ENCODE measurements at places on chromosomes 7 and 10.

DNA sequence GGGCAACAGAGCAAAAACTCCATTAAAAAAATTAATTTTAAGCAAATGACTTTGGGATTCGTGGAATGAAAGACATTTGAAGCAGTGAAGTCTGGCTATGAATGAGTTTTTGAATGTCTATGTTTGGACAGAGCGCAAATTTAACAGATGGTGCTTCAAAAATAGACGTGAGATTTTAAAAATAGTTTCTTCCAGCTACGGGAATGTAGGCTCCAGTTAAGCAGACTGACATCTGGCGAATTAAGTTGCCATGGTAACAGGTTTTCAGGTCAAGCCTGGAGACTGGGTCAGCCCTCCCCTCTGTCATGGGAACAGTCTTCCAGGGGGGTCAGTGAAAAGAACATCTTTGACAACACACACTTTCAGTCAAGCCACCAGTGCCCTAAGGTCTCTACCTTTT is 62.0 kb downstream of the MYOF start:
- DNase-seq, result no peak

GRCh38 chr7:83143107-83143506 is 19.6 kb downstream of the PCLO start:
- DNase-seq, result no peak

DNA sequence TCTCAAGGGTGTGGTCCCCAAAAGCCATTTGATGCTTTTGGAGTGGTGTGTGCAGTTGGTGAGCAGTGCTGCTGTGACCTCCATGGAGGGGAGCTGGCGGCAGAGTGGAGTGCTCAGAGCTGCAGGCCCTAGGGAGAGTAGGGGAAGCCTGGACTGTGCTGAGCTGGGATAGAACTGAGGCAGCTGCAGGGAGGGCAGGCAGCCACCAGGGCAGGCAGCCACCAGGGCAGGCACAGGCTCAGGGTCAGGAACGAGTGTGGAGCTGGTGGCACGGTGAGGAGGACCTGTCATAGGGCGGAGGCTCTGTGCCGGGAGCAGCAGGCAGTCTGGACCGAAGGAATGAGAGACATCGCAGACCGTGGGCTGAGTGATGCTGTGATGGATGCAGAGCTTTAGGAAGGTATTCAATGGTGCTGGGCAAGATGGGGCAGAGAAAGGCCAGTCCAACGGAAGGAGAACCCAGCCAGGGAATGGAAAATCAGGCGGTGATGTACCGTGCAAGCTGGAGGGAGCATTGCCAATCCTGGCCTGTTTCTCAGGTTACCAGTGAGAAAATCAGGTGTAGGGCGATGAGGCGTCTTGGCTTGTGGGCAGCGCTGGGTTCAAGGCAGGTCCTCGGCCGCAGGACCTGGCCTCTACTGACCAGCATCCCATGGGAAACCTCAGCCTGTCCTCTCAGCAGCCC is 152.6 kb downstream of the CAMK1D start:
- no peak for DNase-seq

- no peak for DNase-seq
Observed at GRCh38 chr7:20203316-20203715, 13.9 kb downstream of the MACC1 start.

DNA sequence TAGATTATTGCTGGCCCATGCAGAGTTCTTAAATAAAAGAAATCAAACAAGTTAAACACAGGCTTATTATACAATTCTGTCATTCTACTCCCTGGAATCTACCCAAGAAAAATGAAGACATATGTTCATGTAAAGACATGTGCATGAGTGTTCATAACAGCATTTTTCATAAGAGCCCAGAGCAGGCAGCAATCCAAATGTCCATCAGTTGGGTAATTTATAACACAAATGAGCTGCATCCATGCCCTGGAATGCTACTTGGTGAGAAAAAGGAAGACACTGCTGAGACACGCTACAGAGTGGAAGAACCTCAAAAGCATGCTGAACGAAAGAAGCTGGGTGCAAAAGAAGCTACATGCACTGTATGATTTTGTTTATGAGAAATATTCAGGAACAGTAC is 342.6 kb downstream of the TCERG1L start:
- DNase-seq, result no peak

GRCh38 chr7:957418-958220 is 3.1 kb upstream of the ADAP1 start:
- no peak for DNase-seq

DNA sequence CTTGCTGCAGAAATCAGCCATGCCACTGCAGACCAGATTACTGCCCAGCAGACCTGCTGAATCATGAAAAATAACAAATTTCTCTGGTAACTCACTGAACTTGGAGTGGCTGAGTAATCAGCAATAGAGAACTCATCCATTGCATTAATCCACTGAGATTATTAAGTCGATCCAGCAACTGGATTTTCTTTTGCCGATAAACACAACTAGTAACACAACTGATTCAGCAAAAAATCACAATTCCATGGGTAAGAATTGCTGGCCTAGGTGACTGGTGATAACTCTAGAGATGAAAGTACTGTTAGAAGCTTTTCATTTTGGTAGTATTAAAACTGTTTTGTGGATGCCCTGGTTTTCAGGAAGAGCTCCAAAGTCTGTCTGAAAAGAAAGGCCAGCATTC is 214.5 kb downstream of the ETV1 start:
- no peak for DNase-seq

DNA sequence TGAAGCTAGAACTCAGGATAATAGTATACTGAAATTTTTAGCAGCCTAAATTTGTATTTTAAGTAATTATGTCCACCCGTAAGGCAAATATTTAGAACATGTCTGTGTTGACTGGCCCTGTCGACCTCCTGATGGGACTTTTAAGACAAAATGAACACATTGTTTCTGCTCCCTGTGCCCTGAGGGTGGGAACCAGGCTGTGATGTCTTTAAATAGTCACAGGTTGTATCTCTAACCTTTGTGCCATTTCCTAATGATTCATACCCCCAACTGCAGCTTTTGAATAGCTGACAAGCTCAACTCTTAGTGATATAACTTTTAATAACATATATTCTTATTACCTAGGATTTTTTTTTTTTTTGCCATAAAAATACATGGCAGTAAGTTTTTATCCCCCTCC is 494.9 kb upstream of the AKR1E2 start:
- DNase-seq, result no peak
